ENCODE measurements at places on chromosomes 7 and 10.

DNA sequence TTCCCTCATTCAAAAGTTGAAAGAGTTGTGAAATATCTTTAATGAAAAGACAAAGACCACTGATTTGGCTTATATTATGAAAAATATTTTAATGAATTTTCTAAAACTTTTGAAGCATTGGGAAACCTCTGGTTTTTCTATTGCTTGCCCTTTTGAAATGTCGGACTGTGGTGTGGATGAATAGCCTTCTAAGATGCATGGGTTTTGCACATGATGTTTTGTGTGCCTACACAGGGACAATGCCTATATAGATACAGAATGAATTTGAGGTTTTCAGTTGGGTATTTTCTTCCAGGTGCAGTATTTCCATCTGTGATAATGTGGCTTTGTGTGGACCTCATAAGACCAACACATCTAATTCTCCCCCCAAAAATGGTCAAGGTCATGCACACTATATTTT lies 1437.9 kb downstream of the REEP3 start:
- DNase-seq = no peak

DNA sequence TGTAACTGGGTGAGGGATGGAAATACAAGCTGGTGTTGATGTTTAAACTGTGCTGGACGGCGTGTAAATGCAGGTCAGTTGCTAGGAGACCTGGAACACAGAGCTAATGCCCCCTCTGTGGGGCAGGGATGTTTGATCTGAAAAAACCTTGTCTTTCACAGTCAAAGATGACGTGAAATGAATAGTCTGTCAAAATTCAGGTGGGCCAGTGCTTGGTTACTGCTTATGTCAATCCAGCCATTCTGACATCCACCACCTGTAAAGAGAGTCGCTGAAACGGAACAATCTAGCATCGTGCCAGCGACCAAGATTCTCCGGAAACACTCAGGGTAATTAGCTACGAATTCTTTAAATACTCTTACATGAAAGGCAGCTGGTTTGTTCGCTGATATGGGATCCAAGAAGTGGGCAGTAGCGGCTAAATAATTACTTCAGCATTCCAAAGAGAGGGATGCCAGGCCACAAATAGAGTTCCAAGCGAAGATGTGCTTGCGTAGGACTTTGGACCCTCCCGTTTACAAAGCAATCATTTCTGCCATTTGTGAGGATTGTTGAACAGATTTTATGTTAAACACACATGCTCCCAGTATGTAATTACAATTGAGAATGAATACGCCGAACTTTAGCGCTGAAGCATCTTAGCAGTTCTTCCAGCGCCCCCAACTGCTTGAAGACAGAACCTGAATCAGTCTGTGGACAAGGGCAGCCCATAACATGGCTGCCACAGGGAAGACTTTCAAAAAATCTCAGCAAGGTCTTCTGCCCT lies 7.3 kb upstream of the ASB4 start:
- peak; percentile 58 for DNase-seq

GRCh38 chr10:6035931-6036575 lies 26.1 kb downstream of the IL2RA start:
- DNase-seq = no peak

- peak; percentile 25 for DNase-seq
These were observed 199.8 kb downstream of the MAD1L1 start for GRCh38 chr7:2032876-2033407.

- DNase-seq = no peak
These were observed 1066.3 kb downstream of the CNTNAP2 start for GRCh38 chr7:147182874-147183273.
